ENCODE measurements at places on chromosomes 3 and 15.
A peak's percentile ranks its signal among the peaks of the same experiment; 100 is the strongest.

GRCh38 chr15:92655178-92655995 is at the start of gene FAM174B:
FAM174B (minus strand) TSS chr15:92655775.
- peak; percentile 57 for DNase-seq

GRCh38 chr15:57272771-57273357 is 103.4 kb upstream of the CGNL1 start:
- DNase-seq = no peak

GRCh38 chr15:61420546-61420945 is 191.4 kb upstream of the RORA start:
- no peak for DNase-seq

DNA sequence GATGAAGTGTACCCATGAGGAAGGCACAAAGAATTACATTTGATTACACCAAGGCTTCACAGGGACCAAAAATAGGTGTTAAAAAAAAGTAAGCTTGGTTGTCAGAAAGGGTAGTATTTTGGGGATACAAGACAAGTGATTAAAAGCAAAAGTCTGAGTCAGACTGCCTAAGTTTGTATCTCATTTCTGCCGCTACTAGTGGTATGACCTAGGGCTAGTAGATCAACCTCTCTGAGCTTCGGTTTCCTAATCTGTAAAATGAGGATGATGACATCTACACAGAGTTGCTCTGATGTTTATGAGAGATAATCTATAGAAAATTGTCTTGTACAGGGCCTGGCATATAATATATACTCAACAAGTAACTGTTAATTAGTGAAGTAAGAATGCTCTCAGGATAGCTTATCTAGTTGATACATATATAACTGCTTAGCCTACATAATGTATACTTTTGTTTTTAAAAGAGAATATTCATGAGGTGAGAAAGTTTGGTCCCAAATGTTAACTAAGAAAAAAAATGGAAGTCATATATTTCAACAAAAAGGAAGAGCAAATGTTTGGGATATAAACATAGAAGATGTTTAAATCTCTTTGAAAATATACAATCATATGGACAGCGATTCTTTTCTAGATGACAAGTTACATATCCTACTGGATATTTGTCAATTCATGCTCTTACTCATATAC is 163.0 kb upstream of the SLC2A2 start:
- no peak for DNase-seq

- DNase-seq = no peak
These were observed 133.9 kb downstream of the CCNL1 start for GRCh38 chr3:157026091-157026490.
